ENCODE measurements at places on chromosomes 3 and 15.

DNA sequence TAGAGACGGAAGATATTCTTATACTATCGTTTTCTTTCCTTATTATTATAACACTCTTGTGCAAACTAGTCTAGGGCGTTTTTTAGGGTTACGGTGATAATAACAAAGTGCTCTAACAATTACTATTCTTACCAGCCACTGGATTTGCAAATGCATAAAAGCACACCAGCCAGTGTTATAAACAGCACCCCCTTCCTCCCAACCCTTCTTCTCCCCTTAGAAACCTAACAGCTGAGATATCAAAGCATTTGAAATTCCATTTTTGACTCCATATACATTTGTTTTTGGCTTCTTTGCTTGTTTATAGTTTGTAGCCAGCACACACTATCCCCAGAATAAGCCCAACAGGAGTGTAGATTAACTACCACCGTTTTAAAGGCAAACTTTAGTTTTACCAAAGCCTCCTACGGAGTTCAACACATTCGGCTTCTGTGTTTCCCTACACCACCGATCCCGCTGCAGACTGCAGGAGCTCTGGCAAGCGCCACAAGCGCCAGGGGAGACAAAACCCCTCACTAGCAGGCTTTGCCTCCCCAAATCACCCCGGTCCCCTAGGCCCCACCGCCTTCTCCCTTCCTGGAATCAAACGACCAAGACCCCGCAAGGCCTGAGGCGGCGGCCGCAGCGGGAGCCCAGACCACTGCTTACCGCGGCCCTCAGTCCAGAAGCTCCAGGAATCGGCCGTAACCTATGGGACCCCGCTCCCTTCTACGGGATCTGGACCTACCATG lies 461 bp downstream of the COPB2 start:
- DNase-seq = no peak

DNA sequence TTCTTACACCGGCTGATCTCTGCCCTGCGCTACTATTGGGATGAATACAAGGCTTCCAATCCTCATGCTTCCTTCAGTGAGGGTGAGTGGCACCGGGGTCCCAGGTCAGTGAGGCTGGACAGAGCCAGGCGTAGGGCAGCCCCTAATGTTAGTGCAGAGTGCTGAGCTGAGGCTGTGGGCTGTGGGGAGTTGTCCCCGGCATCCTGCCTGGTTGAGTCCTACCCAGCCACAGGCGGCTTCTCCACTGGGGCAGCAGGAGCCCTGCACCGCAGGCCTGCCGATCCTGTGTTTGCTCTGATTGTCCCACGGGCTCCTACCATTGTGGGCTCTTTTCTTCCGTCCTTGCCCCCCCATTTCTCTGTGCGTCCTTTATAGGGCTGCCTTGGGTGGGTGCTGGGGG lies 13.3 kb downstream of the RNF123 start:
- no peak for DNase-seq

DNA sequence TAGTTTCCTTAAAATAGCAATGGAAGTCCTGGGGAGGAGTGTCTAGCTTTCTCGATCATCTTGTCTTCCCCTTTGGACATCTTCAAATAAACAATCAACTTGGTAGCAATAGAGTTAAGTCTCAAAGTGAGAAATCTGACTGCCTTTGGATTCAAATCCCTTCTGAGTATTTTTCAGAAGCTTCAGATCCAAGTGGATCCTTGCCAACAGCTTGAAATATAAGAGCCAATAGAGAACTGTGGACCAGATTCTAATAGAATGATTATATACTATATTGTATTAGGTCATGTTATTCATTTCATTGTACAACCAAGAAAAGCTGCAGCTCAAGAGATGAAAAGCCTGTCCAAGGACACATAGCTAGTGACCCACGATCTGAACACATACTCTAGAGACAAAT lies 60.2 kb downstream of the SYNPR start:
- DNase-seq = no peak

- no peak for DNase-seq
These were observed 20.9 kb downstream of the NUDT16 start for GRCh38 chr3:131402391-131403039.

DNA sequence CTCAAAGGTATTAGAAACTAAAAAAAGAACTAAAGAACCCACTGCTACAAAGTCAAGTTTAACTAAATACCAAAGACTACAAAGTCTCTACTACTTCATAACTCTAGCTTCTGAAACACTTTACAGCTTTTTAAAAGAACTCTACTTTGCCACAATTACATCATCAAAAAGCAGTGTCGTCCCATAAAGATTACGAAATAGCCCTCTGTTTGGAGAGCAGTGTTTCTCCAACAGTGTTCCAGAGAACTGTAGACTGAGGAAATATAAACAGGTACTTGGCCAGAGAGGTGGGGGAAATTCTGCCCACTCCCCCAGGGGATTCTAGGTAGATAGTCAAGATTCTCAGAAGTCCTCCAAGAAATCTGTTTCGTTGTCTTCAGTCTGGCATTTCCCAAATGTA lies 225.6 kb downstream of the PDZRN3 start:
- no peak for DNase-seq

GRCh38 chr3:164730815-164731360 lies 347.4 kb downstream of the SI start:
- DNase-seq = no peak

DNA sequence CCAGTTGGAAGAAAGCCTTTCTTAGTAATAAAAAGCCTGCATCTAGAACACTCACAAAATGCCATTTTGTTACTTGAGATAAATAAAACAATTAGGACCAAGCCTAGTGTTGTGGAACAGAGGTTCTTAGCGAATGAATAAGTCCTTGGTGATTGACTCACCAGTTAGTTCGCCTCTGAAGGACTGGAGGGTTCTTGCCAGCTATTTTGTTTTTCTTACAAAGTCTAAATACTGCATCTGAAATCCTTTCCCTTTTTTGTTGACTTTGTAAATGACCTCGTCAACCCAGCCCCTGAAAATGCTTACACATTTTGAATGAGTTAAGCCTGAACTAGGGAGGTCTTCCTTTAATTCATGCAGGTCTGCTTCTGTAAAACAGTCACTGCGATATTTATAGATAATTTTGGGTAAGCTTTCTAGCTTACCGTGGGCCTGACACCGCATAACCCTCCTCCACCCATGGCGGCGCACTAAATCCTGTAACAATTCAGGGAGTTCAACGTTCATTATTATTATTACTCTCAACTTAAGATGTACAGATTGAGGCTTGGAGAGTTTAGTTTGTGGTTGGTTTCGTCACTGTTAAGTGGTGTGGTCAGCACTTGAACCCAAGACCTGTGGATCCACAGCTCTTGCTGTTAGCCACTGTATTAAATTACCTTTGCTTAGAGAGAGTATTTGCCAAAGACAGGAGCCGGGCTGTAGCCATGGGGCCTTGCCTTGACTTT lies 45.0 kb upstream of the SACM1L start:
- no peak for DNase-seq

DNA sequence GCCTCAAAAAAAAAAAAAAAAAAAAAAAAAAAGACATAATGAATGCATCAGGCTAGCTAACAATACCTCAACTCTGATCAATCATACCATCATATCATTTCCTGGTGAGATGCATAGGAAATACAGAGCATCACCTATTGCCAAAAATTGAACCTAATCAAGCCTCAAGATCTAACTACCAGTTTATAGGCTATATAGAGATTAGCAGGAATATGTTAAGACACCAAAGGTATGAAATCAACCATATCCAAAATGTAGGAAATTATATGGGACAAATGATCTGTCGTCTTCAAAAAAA lies 387 bp upstream of the VPS33B start:
- DNase-seq = no peak

GRCh38 chr3:170709046-170709445 lies 123.2 kb upstream of the SLC7A14 start:
- no peak for DNase-seq

DNA sequence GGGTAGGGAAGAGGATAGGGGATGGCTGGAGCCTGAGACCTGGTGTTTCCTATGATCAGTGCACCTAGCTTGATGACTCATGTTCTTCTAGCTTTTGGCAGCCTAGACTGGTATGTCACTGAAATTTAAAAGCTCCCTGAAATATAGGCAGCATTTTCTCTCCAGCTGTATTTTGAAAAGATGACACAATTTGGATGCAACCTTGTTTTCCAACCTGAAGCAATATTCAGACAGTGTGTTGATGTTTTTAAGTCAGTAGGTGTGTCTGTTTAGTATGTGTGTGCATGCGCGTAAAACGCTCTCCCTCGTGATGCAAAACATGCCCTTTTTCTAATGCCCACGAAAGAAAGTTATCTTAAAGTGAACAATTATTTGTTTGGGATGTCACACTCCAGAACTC lies 58.5 kb downstream of the RPL22L1 start:
- no peak for DNase-seq

- DNase-seq = peak; percentile 22
These were observed 87.3 kb upstream of the C15orf61 start for GRCh38 chr15:67433495-67434099.

DNA sequence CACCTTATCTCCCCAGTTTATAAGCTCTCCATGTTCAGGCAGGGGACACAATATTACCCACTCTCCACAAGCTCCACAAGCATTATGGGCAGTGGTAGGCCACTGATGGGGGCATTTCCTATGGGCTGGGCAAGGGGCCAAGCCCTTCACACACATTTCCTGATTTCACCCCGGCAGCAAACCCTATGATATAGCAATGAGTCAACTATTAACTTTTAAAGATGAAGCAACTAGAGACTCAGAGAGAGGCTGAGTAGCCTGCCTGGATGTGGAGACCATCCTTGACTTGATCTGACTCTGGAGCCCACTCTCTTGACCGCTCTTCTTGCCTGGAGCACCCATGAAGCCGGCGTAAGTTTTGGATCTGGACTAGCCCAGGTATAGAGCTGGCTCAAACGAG lies 27.4 kb downstream of the FOXL2NB start:
- DNase-seq = no peak

- DNase-seq = no peak
These were observed 54.9 kb downstream of the HERC1 start for GRCh38 chr15:63778800-63779199.
